ENCODE measurements at places on chromosomes 11 and 22. TPM values are rescaled to one million over a fixed set of nuclear protein-coding genes. Genes with fewer than 3 reads are reported as not detected.

Gene TRIM29
- not detected for total RNA-seq

Gene OR51I1
- not detected for total RNA-seq

Gene APOA1
- not detected for total RNA-seq

DNA sequence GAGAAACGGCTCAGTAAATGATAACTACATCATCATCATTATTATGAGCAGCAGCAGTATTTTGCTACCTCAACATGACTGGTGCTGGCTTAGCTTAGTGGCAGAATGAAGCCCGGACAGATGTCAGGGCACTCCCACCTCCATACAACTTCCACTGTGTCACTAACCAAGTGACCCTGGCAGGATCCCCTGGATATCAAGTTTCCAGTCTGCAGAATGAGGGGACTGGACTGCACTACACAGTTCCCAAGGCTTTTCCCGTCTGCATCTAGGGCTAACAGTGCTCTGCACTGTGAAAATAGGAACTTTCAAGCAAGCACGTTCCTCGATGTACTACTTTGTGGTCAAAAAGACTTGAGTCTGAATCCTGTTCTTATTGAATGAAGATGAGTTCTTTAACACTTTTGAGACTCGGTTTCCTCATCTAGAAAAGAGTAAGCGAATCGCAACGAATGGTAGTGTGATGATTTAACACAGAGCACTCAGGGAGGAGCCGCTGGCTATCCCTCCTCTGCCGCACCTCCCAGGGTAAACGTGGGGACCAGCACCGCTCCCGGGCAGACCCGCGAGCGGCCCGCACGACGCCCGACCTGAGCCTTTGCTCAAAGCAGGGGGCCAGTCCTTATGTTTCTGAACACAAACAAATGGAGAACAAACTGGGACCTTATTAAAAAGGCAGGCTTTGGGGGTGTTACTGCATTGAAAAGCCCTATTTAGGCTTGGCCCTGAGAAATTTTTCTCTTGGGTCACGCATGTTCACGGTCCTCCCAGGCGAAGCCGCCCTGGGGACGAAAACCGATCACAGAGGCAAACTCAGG lies 910 bp downstream of the CLTCL1 start:
- DNase-seq = no peak

GRCh38 chr11:56846631-56847576 lies 98.4 kb upstream of the OR9G4 start:
- no peak for DNase-seq
